Activated T-helper 17 cell treated with anti-CD3 and anti-CD28 coated beads, Interleukin-2, amount 50 U/mL, for 72 hours (primary cell): ENCODE measurements at places on chromosomes 16 and 17. TPM values are rescaled to one million over a fixed set of nuclear protein-coding genes. Genes with fewer than 3 reads are reported as not detected.

- no peak for ATAC-seq
Measured at GRCh38 chr17:22669721-22670120, 977.4 kb downstream of the KCNJ18 start.

SMYD4 gene
- total RNA-seq: 19.7 TPM

ZMYND15 gene
- not detected for total RNA-seq

KRT20 gene
- total RNA-seq: not detected
